ENCODE measurements at places on chromosomes 3 and 15. TPM values are rescaled to one million over a fixed set of nuclear protein-coding genes. Genes with fewer than 3 reads are reported as not detected.

- DNase-seq = no peak
Observed at GRCh38 chr15:98891301-98891700, 116.3 kb downstream of the PGPEP1L start.

Gene SEMA3B
- total RNA-seq = 21.8 TPM

Gene PLD1
- total RNA-seq = 51.5 TPM

Gene THBS1
- 291 TPM for total RNA-seq

Gene TRIM42
- total RNA-seq = not detected

Gene CACNA2D3
- 1.2 TPM for total RNA-seq

DNA sequence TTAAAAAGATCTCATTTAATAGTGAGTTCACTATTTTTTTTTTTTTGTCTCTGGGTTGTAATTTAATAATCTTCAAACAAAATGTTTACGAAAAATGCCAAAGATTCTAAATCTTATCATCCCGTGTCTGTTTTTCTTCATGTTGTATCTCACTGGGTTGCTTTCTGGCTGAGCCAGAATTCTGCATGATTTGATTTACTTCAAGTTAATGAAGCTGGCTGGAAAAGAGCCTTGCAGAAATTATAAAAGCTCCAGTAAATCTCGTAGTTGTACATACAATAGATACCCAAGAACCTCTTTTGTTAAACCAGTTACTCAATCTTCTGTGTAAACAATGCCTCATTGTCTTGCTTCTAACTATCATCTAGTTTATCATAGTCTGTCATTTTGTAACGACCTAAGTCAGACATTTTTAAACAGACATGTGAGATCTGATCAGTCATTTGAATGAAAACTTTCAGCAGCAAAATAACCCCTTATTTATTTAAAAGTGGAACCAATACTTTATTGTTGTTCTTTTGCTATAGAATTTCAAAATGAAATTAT, 249.0 kb downstream of the MCTP2 start:
- DNase-seq = no peak

- DNase-seq = no peak
Observed at GRCh38 chr15:57554812-57555179, 36.9 kb upstream of the MYZAP start.

DNA sequence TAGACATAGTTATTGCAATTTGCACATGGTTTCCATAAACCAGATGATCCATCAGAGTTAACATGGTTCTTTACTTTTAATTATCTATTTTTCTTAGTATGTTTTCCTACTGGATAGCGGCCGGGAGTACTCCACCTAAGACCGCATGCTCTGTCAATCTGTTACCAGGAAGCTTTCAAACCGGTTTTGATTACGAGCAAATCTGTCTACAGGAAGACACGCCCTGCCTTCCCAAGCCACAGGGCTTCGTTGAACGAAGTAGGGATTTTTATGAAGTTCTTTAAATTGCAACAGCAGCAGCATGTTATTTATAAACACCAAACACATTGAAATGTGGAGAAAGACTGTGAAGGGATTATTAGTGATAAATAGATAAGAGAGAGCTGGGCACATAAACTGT, 283.3 kb upstream of the ROBO2 start:
- no peak for DNase-seq

DNA sequence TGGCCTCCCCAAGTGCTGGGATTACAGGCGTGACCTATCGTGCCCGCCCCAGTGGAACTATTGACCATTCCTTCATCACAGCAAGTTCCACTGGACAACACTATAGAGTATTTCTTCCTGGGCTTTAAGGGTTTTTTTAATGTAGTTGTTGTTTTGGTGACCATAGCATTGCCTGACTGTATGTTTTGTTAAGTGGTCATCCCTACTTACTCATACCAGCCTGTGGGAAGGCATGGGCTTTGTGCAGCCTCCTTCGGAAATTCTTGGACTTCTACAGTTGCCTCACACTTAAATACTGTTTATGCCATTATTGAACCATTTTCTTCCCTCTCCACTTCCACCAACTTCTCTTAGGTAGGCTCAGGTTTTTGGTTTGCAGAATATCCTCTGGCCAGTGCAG, 19.9 kb upstream of the ALPK3 start:
- DNase-seq = no peak

- DNase-seq = no peak
Observed at GRCh38 chr3:197364410-197365071, 66.1 kb upstream of the DLG1 start.

DNA sequence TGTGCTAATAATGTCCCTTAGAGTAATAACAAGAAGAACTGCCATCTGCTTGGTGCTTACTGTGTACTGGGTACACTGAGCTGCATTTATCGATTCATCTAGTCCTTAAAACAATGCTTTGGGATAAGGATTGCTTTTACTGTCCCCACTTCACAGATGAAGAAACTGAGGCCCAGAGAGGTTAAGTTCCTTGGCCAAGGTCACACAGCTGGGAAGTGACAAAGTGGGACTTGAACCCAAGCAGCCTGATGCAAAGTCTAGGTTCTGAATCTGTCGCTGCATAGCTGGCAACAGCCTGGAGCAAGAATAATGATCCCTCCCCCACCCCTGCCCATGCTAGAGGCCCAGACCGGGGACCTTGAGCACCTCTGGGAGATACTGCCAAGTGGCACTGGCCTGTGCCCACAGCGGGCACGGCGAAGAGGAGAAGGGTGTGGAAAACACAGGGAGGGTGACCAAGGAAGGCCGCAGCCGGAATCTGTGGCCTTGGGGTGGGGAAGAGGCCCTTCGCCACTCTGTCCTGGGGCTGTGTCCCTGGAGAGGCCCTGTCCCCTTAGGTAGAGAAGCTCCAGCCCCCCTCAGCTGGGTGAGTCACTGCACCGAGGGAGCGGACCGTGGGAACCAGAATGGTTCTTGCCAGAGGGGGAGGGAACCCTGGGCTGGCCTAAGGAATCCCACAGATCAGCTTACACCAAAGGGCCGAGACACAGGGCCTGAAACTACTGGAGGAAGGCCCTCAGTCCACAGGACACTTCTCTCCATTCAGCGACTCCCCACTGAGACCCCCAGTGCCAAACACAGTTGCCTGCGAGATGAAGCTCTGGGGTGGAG, 3.5 kb downstream of the PLXND1 start:
- DNase-seq = peak; percentile 56

Gene ACAN
- 8.3 TPM for total RNA-seq

Gene IL17RB
- 1.4 TPM for total RNA-seq

GRCh38 chr15:76983590-76984375, 11.1 kb upstream of the PSTPIP1 start:
- no peak for DNase-seq

Gene LRRIQ4
- total RNA-seq = not detected

- no peak for DNase-seq
Observed at GRCh38 chr15:86765281-86765680, 685.6 kb downstream of the AGBL1 start.

Gene NLGN1
- total RNA-seq = 9.5 TPM

Gene PLCL2
- 18.6 TPM for total RNA-seq

DNA sequence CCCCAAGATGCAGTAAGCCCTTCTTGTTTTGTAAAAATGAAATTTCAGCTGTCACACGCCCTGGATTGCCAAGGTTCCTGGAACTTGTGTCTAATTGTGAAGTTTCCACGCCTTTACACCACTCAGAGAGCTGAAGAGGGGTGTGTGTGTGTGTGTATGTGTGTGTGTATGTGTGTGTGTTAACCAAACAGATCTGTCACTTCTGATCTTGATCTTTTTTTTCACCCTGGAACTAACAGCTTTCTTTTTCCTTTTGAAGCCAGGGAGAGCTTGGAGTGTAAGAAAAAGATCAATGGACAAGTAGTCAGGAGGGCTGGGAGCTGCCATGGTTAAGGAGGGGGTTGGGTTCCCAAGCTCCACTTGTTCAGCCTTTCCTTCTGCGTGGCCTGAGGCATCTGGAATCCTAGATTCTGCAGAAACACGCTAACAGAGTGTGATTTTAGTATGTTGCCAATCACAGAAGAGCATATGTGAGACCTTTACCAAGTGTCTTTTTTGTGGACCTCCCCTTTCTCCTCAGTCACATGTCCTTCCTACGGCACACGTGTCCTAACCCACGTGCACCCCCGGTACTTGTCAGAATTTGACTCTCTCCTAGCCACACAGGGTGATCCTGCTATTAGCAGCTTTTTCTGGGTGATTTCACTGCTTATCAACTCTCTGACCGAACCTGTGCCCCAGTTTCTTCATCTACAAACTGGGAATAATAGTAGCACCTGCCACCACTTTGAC, 11.5 kb downstream of the TIMP4 start:
- DNase-seq = peak; percentile 25

GRCh38 chr3:30639937-30640336, 33.5 kb downstream of the TGFBR2 start:
- DNase-seq = no peak

Gene CLRN1
- total RNA-seq = not detected

DNA sequence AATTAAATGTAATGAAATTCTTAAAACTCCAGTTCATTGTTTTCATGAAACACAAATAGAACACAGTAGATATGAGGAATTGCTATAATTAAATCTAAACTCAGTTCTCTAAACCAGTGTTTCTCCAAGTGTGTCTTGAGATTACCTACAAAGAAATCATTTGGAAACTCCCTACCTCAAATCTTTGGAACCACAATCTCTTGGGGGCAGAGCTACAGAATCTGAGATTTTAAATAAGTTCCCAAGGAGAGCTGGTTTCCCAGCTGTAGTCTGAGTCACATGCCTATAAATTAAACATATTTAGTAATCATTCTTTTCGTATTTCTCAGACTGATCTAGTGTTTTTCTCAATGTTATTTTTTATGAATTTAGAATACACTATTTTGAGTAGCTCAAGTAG, 17.0 kb upstream of the ACTC1 start:
- DNase-seq = no peak

Data from skin of body (tissue), 3 donors.